ENCODE measurements at places on chromosomes 1 and 21.

DNA sequence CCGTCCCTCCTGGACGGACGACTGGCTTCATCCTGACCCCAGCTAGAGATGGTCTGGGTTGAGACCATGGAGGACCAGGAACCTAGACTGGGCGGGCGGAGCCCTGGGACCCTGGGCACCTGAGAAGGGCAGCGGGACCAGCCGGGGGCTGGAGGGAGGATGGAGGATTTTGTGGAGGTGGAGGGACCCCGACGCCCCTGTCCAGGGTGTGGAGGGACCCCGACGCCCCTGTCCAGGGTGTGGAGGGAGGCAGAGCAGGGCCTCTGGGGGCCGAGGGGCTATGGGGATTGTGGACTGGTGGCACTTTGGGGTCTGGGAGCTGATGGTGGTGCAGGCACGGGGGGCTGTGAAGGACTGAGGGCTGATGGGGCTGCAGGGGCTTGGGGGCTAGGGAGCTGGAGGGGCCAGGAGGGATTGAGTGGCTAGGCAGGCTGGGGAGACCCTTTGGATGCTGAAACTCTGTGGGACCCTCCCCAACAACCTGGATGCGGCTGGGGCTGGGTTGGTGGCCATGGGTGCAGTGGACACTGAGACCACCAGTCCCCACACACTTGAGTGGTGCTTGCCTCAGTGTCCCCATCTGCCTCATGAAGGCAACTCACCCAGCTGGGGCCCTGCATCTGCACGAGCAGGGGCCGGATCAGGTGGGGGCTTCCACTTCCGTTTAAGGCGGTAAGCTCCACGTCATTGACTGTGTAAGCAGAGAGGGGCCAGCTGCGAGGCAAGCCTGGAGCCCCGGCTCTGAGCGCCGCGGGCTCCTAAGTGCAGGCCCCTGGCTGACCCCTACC is 7.4 kb downstream of the GJC2 start:
- no peak for DNase-seq

- DNase-seq: no peak
Observed at GRCh38 chr1:71304125-71304524, 223.3 kb upstream of the ZRANB2 start.

GRCh38 chr1:42965378-42965777 is 6.7 kb upstream of the SLC2A1 start:
- DNase-seq: no peak

GRCh38 chr21:44462086-44462833 is 7.0 kb downstream of the LRRC3 start:
- no peak for DNase-seq

GRCh38 chr1:233269656-233270055 is 25.9 kb downstream of the PCNX2 start:
- peak; percentile 29 for DNase-seq

- DNase-seq: no peak
Observed at GRCh38 chr1:19617376-19617775, 26.7 kb upstream of the NBL1 start.

- no peak for DNase-seq
Observed at GRCh38 chr1:236913371-236914037, 90.7 kb downstream of the MT1HL1 start.

DNA sequence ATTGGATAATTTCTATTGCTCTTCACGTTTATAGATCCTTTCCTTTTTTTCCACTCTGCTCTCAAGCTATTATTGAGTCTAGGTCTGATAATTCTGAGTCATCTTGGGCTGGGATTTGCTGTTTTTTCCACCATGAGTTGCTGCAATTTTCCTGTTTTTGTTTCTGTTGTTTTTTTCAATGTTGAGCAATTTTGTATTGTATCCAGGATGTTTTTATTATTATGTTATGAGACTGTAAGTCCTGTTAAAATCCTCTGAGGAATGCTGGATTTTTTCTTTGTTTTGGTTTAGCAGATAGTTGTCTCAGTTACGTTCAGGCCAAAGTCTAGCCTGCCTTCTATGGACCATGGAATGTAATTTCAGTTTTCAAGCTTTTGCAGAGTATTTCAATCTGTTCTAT is 13.0 kb upstream of the SLC35A3 start:
- DNase-seq: no peak

- no peak for DNase-seq
Observed at GRCh38 chr1:225896937-225897549, 8.1 kb upstream of the LEFTY1 start.

- DNase-seq: no peak
Observed at GRCh38 chr1:243705585-243705984, 144.5 kb downstream of the AKT3 start.

DNA sequence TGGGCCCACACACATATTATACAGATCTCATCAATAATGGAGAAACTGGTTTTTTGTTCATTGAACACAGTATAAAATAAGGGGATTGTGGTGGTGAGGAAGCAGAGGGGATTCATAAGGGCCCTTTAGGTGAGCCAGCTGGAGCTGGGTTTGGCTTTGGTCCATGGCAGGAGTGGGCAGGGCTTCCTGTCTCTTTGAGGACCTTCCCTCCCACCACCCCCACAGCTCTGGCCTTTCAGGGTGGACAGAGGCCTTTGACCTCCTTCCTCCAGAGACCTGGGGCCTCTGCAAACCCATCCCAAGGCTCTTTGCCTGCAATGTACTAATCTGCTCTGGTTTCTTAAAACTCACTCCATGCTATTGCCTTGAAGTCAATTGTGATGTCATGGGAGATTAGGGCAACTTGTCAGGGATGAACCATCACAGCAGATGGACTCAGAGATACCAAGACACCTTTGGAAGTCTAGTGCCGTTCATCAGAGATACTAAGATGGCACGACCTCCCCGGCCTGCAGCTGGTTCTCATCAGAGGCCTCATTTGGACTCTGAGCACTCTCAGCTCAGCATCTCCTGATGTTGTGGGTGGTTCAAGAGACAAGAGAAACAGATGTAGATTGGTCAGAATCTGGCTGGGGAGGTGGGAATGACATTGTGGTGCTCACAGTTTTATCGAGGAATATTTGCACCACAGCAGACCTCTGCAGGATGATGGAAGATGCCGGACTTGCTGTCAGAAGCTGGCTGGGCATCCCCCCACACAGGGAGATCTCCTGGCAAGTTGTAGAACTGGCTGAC is 37.9 kb downstream of the LHX4 start:
- no peak for DNase-seq

GRCh38 chr1:238895911-238896310 is 490.5 kb upstream of the CHRM3 start:
- no peak for DNase-seq

DNA sequence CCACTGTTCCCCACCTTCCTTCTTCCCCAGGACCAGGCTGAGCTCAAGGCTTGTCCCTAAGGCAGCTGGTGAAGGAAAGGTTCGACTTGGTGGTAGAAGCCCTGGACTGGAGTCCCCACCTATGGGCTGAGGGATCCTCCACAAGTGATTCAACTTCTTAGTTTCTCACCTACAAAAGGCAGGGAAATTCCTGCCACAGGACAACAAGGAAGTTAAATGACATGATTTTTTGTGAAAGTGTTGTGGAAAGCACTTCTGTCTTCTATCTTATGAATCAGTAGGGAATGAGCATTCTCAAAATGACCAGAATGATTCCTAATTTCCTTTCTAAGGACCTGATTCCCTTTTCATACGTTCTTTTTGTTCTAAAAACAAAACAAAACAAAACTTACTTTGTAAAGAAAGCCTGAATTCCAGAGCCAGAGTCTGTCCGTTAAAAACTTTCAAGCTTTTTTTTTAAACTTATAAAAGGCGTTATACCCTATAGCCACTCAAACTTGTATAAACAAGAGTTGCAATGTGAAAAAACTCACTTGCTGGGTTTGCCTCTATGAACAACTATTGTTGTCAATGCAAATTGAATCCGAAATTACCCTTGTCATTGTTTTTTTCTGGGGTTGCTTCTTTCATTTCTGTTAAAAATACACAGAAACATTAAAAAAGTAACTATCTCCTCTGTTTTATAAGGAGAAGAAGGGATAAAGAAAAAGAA is 12.2 kb downstream of the KCNJ15 start:
- DNase-seq: no peak

DNA sequence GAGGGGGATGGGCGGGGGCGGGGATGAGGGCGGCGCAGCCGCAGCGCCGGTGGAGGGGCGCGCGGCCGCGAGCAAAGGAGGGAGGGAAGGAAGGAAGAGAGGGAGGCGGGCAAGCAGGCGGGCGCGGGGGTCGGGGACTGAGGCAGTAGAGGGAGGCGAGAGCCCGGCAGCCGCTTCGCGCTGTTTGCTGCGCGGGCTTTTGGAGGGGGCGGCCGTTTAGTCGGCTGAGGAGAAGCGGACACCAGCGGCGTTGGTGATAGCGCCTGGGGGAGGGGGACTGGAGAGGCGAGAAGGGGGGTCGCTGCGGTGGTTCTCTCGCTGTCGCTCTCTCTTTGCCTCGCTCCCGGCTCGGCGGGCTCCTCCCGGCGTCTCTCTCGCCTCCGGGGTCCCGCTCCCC is at the start of gene HS2ST1:
TSS of gene HS2ST1 (plus strand) at position 35 of the 397 bp plus-strand sequence.
- no peak for DNase-seq

DNA sequence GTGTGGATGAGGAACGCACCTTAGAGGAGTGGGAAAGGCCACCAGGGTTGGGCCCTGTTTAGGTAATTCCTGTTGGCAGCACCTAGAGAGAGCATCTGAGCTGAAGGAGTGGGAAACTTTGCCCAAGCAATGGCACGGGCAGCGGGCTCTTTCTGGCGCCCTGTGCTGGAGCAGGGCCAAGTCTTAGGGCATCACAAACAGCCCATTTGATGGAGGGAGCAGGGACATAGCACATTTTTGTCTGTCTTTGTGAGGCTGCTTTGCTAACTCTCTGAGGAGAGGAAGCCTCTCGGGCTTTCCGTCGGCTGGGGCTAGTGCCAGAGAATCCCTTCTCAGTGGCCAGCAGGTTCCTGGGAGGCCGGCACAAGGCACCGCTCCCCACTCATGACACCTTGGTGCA is 22.5 kb upstream of the CNTN2 start:
- no peak for DNase-seq

- no peak for DNase-seq
Observed at GRCh38 chr21:36854391-36854790, 112.1 kb downstream of the HLCS start.

GRCh38 chr21:23853796-23854379 is 1753.4 kb downstream of the MRPL39 start:
- DNase-seq: no peak

DNA sequence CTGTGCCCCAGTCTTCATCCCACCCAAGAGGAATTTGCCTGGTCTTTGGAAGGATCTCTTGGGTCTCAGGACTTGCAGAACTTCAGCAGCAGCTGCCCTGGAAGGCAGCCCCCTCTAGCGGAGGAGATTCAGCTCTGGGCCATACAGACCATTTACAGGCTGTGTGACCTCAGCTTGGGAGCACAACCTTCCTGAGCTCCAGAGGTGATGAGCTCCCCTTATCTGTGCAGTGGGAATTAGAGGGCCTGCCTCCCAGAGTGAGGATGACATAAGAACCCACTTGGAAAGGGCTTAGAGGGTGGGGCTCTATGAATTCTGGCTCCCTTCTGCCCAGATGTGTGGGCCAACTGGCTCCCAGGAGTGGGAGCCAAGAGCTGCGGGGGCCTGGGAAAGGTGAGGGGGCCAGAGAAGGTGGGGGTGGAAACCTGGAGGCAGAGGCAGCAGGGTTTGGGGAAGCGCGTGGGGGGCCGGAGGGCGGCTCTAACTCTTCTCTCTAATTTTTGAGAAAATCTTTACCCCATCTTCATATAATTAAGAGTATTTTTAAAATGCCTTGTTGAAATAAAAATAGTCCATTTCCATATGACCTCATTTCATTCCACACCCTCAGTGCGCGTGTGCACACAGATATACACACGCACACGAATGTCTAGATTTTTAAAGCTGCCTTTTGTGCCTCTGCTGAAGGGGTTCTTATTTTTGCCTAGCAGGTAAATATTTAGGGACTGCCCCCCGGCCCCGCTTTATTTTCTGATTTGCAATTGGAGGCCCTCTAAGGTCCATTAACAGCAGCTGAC is 21.5 kb downstream of the EPHB2 start:
- no peak for DNase-seq

- peak; percentile 97 for DNase-seq
Observed at GRCh38 chr1:11802973-11803885, 2.5 kb downstream of the MTHFR start.

- no peak for DNase-seq
Observed at GRCh38 chr21:41466024-41466820, 40.2 kb downstream of the MX1 start.

- no peak for DNase-seq
Observed at GRCh38 chr21:36487641-36488307, 7.9 kb upstream of the CLDN14 start.

Data from skeletal muscle cell (primary cell).